ENCODE measurements at places on chromosomes 2 and 18.

DNA sequence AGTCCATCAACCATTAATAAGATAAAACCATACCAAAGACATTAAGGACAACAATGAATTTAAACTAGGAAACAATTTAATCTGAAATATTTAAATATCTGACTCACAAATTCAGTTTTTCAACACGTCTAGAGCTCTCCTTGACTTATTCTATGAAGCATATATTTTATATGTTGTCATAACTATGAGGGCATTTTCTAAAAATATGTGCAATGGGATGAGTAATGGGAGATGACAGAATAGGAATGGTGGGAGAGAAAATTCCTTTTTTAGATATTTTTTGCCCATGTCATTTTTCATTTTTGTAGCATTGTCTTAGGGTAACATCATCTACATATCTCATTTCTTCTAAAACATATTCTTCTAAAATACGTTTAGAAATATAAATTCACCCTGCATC is 79.2 kb upstream of the CDH2 start:
- DNase-seq: no peak

DNA sequence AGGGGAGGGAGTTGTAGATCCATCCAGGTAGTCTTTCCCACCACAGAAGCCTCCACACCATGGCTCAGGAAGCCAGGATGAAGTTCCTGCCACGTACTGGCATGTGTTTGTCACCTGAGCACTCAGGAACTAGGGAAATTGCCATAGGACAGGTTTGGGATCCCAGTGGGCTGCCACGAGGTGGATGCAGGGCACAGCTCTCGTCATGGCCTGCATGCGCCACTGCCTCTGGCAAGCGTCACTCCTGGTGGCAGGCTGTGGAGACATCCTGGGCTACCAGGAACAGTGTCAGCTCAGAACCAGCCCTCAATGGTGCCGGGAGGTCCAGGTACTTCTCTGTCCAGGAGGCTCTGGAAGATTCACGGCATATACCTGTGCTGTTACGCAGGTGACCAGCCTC is 3.8 kb downstream of the ARHGEF4 start:
- DNase-seq: no peak

- DNase-seq: no peak
These were observed 517.0 kb downstream of the PTPRM start for GRCh38 chr18:8084160-8084559.

DNA sequence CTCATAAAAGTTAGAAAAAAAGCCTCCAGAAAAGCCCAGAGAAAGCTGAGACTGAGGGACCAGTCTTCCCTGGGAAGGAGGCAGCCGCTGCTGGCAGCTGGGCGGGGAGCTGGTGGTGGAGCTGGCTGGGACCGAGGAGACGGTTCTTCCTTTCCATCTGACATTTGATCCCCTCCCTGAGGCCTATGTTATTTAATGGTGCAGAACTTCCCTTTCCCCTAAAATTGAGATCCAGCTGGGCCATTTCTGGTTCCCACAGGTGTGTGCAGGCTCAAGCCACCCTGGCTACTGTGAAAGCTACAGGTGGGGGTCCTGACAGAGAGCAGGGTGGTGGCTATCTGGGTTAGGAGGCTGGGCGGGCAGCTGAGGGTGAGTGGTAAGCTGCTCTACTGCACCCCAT is 81.5 kb upstream of the FZD7 start:
- DNase-seq: peak; percentile 51

DNA sequence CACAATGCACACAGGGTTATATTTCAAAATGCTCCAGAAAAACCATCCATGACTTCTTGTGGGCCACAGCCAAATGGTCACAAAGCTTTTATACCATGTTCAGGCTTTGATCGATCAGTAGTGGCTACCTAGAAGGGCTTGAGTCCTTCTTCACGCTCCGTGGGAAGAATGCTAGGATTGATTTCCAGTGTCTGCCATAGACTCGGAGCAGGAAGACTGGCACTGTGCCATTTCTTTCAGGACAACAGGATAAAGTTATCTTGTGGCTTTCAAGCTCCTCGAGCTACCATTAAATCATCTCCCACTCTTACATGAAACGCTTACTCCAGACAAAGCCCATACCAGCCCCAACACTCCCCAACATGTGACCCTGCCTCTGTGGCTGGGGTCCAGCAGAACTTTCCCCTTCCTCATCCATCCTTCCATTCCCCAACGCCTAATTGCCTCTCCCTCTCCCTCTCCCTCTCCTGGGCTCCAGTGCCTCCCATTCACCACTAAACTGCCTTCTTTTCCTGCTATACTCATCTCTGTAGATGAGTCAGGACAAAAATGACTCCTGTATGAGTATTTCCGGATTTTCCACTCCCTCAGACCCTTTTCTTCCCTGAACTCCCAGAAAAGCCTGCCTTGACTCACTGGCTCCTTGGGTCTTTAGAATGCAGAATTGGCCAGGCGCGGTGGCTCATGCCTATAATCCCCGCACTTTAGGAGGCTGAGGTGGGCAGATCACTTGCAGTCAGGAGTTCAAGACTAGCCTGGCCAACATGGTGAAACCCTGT is 40.9 kb downstream of the ADD2 start:
- DNase-seq: no peak

DNA sequence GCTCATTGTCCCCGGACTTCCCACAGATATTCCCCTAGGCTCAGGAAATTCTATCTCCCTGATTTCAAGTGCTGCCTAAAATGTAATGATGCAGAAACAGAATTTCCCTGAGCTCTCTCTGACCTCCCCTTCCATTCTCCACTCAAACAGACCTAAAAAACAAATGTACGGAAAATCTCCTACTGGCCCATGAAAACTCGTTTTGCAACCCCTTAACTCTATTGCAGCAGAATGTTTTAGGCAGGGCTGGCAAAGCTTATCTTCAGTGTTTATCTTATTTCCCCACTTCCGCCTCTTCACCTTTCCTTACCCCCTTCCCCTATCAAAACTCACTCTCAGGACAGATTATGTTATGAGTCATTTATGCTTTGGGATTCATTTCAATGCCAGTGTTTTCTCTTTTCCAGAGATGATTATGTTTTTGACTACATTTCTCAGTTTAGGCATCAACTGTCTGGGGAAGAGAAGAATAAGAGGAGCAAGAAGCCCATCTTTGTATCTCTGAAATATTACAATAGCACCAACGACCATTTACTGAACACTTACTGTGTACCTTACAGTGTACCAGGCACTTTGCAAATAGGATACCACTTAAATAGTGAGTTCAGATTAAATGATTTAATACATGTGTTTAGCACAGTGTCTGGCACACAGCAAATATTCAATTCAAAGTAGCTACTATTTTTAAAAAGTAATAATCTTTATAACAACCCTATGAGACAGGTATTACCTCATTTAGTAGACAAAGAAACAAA is 53.9 kb upstream of the STPG4 start:
- no peak for DNase-seq

DNA sequence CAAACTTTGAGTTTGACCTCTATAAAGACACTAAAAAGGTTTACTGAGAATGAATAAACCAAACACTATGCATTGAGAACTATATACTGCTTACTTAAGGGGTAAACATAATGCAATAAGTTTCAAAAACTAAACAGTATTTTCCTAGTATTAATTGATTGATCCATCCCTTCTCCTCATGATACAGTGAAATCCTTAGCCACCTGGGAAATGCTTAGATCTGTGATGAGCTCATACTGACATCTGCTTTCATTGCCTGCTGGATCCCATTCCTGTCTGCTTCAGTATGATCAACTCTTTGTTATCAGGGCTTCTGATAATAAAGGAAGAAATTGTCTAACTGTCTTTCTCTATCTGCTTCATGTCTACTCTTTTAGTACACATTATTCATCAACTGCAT is 74.9 kb upstream of the UBE2E3 start:
- no peak for DNase-seq

DNA sequence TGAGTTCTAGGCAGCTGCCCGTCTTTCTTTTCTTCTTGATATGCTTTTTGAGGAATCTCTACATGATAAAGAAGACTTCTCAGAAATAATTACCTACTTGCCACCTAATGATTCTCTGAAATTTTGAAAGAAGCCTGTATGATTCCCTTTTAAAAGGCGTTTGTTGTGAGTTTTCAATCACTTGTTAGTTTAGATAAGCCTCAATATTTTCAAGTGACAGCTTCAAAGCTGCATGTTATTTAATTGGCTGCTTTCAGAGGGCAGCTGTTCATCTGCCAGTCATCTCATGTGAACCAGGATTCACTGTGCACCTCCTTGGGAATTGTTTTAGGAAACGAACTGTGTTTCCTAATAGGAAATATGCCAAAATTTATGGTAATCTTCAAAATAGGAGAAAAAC is 938.1 kb downstream of the CPS1 start:
- DNase-seq: no peak

DNA sequence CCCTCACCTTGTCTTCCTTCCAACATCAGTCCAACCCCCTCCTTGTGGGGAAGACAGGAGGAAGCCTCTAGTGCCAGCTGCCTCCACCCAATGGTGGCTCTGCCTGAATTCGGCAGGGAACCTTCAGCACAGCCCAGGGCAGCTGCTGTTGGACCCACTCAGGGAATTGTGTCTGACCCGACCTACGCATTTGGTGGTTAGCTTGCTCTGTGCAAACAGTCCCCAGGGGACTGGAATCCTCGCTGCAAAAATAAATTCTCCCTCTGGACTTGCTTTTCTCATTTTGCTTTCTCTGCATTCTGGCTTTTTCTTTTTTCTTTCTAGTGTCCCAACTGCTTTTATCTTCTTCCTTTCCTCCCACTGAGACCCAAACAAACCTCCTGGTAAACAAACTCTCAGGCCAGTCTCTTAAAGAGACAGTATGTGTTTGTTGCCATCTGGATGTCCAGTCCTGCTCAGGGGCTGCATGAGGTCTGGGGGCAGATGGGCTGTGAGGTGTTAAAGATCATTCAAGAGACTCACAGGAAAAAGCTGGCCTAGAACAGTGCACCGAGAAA is 137.7 kb upstream of the HAAO start:
- DNase-seq: no peak

GRCh38 chr2:151862700-151863099 is 34.5 kb upstream of the ARL5A start:
- DNase-seq: peak; percentile 58

DNA sequence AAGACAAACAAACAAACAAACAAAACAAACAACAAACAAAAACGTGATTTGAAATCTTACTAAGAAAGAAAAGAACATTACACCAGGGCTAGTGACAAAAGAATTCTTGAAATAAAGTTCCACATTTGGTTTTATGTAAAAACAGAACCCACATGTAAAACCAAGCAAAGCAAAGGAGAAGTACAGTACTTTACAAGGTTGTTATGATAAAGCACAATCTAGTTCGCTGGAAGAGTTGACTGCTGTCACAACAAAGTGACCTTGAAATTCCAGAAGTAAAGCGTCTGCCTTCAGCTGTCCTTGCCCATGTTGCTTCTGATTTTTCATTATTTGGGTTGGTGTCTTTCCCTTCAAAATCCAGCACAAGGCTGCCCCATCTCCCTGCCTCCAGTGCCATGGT is 94.8 kb upstream of the CYRIA start:
- no peak for DNase-seq

- DNase-seq: no peak
These were observed 92.0 kb downstream of the CDCA7 start for GRCh38 chr2:173446722-173447121.

- no peak for DNase-seq
These were observed 14.1 kb upstream of the CYS1 start for GRCh38 chr2:10094271-10094814.
